ENCODE measurements at places on chromosomes 12 and 14.

GRCh38 chr12:18689771-18690170 lies 48.0 kb downstream of the PLCZ1 start:
- DNase-seq, result no peak

DNA sequence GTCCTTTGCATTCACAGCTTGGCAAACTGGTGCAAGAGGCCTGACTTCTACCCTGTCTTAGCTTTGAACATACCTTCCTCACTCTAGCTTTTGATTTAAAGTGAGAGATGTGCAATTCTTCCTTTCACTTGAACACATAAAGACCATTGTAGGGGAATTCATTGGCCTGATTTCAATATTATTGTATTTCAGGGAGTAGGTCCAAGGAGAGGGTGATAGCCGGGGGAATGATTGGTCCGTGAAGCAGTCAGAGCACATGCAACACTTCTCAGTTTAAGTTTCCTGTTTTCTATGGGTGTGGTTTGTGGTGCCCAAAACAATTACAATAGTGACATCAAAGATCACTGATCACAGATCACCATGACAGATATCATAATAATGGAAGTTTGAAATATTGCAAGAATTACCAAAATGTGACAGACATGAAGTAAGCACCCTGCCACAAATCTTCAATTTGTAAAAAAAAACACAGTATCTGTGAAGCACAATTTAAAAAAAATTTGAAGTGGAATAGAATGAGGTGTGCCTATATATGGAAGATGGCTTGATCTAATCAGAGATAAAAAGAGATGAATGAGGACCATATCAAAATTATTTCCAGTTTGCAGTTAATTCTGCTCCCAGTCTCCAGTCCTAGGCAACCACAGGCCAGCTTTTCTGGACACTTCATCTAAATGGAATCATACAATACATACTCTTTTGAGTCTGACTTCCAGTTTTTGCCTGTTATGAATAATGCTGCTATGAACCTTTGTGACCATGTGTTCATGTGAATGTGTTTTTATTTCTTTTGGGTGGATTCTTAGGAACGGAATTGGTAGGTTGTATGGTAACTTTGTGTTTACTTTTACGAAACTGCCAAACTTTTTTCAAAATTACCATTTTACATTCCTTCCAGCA lies 23.2 kb downstream of the BORCS5 start:
- DNase-seq, result no peak

GRCh38 chr14:24198814-24199524 lies 3.7 kb upstream of the TM9SF1 start:
- DNase-seq, result no peak

DNA sequence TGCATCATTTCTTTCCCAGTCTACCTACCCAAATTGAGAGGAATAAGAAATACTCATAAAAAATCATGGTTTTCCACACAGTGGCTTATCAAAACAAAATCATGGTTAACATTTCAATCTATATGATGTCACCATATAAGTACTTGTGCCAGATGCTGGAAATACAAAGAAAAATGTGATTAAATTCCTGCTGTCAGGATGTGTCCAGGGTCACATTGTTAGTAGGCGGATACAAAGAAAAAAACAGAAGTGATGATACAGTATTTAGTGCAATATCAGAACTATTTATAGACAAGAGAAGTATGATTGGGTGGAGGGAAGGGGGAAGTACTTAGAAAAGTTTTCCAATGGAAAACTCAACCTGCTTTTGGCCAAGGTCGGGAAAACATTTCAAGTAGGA lies 47.0 kb upstream of the OR6J1 start:
- DNase-seq, result no peak

GRCh38 chr12:89889062-89889461 lies 180.4 kb upstream of the ATP2B1 start:
- no peak for DNase-seq

GRCh38 chr12:122835750-122836026 lies 431 bp downstream of the HIP1R start:
- DNase-seq, result no peak

- no peak for DNase-seq
Observed at GRCh38 chr14:55977392-55978150, 140.6 kb upstream of the PELI2 start.

GRCh38 chr12:4119157-4119761 lies 154.3 kb upstream of the CCND2 start:
- DNase-seq, result peak; percentile 70

DNA sequence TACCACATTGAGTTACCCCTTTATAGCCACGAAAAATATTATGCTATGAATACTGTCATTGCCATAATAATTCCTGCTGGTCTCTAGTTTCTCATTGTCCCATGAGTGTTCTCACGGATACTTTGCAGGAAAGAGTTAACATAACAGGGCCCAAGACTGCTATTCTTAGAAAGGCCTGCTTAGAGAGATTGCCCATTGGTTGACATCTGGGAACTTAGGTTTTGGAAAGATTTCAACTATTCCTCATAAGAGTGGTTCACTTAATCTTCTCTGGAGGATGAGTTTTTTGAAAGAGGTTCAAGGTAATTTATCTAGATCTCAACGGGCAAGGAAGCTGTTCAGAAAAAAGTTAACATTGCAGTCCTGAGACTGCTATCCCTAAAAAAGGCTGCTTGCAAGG lies 18.4 kb upstream of the PRPF39 start:
- DNase-seq, result no peak

DNA sequence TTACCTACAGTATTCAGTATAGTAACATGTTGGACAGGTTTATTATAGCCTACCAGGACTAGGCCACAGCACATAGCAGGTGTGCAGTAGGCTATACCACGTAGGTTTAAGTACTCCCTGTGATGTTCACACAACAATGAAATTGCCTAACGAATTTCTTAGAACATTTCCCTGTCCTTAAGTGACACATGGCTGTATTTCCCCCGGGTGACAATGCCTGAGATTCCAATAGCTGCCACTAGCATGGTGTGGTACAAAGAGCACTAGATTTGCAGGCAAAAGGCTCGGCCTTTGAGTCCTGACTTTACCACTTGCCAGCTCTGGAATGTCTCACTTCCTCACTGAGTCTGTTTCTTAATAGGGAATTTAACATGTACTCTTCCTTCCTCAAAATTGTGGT lies 19.7 kb downstream of the PTPN21 start:
- DNase-seq, result no peak

- no peak for DNase-seq
Observed at GRCh38 chr12:59486827-59487226, 109.0 kb upstream of the SLC16A7 start.

- DNase-seq, result no peak
Observed at GRCh38 chr12:65637774-65638173, 186.5 kb upstream of the HMGA2 start.

- no peak for DNase-seq
Observed at GRCh38 chr12:80593766-80594165, 113.7 kb upstream of the MYF6 start.

DNA sequence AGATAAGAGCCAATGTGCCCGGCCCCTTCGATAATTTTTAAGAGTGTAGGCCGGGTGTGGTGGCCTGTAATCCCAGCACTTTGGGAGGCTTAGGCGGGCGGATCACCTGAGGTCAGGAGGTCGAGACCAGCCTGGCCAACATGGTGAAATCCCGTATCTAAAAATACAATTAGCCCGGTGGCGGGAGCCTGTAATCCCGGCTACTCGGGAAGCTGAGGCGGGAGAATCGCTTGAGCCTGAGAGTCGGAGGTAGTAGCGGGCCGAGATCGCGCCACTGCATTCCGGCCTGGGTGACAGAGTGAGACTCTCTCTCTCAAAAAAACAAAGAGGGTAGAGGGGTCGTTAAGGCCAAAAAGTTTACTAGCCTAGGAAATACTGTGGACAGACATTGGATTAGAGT lies 2.6 kb downstream of the KRAS start:
- DNase-seq, result no peak

DNA sequence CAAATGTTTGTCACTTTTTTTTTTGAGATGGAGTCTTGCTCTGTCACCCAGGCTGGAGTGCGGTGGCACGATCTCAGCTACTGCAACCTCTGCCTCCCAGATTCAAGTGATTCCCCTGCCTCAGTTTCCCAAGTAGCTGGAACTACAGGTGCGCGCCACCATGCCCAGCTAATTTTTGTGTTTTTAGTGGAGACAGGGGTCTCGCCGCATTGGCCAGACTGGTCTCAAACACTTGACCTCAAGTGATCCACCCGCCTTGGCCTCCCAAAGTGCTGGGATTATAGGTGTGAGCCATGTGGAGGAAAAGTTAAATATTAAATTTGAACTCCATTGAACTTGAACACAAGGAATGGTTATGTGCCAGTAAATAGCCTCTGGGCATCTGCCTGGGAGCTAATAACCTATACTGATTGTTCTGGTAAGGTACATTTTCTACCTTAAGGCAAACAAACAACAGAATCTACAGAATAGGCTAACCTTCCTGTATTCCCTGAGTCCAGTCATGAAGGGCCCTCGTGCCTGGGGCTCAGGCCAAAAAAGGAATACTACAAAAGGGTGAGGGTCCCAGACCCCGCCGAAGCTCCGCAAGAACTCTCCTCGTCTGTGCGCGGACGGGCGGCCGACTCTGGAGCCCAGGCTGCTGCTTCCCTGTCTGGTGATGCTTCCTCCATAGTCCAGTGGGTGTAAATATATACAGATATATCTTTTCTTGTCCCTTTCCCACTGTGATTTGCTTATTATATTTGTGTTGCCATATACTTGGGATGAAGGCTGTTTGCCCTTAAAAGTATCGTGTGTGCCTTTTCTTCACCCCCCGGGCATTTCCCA lies 74.0 kb upstream of the EIF5 start:
- DNase-seq, result no peak

DNA sequence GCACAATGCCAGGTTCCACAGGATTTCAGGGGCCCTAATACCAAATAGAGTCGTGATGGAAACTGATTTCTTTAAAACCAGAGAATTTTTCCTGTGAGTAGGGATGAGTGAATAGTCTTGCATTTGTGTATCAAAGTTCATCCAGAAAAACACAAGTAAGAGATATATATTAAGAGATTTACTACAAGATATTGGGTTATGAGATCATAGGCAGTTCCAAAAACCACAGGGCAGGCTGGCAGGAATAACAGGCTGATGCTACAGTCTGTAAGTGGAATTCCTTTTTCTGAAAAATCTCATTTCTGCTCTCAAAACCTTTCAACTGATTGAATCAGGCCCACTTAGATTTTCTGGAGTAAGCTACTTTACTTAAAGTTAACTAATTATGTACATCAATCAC lies 1756.2 kb upstream of the SEL1L start:
- DNase-seq, result no peak

GRCh38 chr12:82448911-82449578 lies 90.7 kb downstream of the METTL25 start:
- DNase-seq, result no peak

DNA sequence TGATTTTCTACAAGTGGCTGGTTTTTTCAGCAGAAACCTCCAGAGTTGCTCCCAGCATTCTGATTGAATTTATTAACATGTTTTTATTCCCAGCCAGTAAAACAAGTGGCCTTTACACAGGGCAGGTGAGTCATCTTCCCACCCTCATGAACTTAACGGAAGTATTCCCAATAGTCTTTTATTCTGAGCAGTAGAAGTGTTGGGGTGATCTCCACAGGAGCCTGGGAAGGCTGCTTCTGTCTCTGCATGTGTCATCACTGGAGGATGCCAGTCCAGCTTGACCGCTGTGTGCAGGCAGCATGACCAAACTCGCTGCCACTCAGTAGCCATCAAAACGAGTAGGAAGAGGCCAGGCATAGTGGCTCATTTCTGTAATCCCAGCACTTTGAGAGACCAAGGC lies 13.4 kb upstream of the DNAH10 start:
- DNase-seq, result no peak

DNA sequence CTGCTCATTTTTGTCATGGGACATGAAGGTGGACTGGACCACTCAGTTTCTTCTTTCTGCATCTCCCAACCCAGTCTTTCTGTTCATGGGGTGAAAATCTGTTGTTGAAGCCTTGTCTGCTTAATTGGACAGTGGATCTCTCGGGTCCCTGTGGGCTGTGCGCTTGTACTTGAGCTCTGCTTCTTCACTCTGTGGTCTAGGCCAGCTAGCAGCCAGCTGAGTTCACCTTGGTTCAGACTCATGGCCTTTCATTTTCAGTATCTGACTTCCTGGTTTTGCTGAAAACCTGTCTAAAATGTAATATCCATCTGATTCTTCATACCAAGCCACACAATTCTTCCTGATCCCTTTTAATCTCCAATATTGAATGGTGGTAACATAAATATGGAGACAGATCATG lies 117.2 kb downstream of the LRRK2 start:
- DNase-seq, result no peak

- DNase-seq, result no peak
Observed at GRCh38 chr14:78947681-78948080, 777.5 kb downstream of the NRXN3 start.

- no peak for DNase-seq
Observed at GRCh38 chr12:27342536-27342935, 9.9 kb downstream of the BMAL2 start.

DNA sequence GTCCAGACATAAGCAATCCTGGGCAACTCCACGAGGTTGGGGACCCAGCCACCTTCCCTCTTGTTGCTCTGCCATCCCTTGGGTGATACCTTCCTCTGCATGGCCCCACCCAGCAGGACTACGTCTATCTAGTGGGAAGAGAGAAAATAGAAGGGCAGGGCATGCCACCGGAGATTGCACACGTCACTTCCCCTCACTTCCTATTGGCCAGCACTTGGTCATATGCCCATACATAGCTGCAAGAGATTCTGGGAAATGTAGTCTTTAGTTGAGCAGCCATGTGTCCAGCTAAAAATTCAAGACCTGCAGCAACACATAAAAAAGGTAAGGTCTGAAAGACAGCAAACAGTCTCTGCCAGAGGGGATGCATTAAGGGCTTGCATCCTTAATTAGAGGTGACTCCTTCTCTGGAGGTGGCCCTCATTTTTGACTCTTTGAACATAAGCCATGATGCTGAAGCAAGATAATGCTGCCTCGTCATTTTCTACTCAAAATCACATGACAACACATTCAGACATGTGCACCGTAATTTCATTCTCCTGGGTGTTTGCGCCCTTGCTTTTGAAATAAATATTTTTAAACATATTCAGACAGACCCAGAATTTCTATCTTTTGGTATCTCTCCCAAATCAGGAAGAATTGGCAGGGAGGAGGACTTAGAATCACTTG lies 91.8 kb upstream of the PWP1 start:
- DNase-seq, result no peak

DNA sequence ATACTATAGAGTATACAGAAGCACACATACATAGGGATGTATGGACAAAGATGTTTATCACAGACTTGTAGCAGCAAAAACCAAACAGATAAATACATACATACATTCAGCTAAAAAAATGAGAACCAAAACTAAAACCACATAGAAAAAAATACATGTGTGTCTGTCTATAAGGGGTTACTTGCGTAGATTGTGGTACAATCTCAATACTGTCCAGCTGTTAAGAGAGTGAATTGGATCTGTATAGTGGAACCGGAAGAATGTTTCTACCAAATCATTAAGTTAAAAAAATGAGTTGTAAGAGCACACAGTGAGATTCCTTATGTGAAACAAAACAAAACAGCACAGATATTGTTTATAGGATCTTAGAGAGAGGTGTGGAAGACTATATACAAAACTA lies 44.2 kb upstream of the DCD start:
- no peak for DNase-seq

GRCh38 chr12:98156697-98157096 lies 358.7 kb upstream of the TMPO start:
- DNase-seq, result no peak

Data from activated T-cell treated with anti-CD3 and anti-CD28 coated beads, Interleukin-2, amount 50 U/mL, for 24 hours (primary cell).